GM04504 (cell line): ENCODE measurements at places on chromosomes 12 and 14.

GRCh38 chr12:38771871-38772270, 133.5 kb downstream of the CPNE8 start:
- no peak for DNase-seq

DNA sequence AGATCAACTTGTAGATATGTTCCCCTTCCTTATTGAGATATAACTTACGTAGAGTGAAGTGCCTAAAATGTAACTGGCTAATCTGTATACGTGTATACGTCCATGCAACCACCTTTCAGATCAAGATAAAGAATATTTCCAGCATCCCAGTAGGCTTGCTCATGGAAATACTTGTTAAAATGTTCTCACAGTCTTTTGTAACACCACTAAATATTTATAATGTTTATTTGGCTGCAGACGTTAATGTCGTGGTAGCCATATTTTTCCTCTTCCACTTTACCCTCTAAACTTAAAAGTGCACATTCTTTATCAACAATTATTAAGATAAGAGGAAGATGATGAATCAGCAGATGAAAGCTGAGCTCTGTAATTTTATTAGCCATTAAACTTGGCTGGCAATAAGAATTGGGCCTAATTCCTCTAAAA, 447.4 kb downstream of the AEBP2 start:
- no peak for DNase-seq

GRCh38 chr14:104220215-104221070, 82.1 kb downstream of the KIF26A start:
- no peak for DNase-seq

- no peak for DNase-seq
These were observed 8.5 kb upstream of the STON2 start for GRCh38 chr14:81408595-81408994.

- DNase-seq: peak; percentile 73
These were observed 109.4 kb downstream of the DACT1 start for GRCh38 chr14:58747181-58747580.

DNA sequence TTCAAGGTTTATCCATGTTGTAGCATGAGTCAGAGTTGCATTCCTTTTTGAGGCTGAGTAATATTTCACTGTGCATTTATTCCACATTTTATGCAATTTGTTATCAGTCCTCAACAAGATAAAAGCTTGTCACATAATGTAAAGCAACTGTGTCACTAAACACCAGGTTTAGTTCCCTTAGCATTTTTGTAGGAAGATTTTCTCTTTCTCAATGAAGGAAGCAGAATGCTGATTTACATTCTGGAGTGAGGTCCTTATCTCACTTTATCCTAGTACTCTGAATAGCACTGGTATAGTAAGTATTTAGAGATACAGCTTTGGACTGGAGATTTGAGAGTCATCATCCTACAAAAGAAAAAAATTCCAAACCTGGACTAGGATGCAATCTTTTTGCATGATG, 9.8 kb upstream of the EXD2 start:
- no peak for DNase-seq

- no peak for DNase-seq
These were observed 355.2 kb downstream of the PCNX1 start for GRCh38 chr14:71262441-71262840.
